Stimulated activated CD8-positive, alpha-beta memory T cell treated with anti-CD3 and anti-CD28 coated beads, Interleukin-4, amount 100 ng/mL, for 24 hours (primary cell): ENCODE measurements at places on chromosomes 5 and 9.

- no peak for DNase-seq
Measured at GRCh38 chr9:129671519-129671918, 6.1 kb downstream of the PRRX2 start.

GRCh38 chr9:133472277-133472645 lies 6.6 kb downstream of the SLC2A6 start:
- no peak for DNase-seq

GRCh38 chr9:80994892-80995291 lies 694.5 kb downstream of the TLE1 start:
- no peak for DNase-seq

DNA sequence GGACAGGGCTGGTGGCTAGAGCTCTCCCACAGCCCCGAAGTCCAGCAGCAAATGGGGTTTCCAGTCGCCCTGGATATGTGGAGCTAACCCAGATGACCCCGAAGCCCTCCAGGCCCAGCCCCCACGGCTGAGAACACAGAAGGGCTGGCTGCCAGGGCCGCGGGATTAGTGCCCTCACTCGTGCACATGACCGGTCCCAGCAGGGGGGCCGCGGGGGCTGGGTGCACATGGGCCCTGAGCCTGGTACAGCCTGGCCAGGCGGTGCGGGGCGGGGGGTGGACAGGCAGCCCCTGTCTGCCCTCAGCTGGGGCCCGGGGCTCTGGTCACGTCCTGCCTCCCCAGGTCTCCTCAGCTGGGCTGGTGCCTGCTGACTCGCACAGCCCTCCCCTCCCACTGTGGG lies 5.9 kb downstream of the SSNA1 start:
- DNase-seq = no peak

DNA sequence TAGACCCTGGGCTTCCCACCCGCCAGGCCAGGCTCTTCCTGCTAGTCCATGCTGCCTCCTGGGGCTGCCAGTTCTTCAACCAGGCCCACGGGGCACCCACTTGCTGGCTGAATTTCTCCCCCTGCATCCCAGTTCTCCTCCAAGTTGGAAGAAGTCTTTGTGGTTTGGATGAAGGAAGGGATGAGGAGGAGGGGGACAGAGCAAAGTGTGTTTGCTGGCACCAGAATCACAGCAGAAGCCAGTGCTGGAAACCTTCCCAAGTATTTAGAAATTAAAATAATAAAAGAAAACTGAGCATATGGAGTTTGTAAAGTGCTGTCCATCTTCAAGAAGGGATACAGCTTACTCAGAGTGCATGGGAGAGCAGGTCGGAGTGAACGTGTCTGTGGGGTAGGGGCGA lies 19.4 kb upstream of the UNC5A start:
- no peak for DNase-seq

DNA sequence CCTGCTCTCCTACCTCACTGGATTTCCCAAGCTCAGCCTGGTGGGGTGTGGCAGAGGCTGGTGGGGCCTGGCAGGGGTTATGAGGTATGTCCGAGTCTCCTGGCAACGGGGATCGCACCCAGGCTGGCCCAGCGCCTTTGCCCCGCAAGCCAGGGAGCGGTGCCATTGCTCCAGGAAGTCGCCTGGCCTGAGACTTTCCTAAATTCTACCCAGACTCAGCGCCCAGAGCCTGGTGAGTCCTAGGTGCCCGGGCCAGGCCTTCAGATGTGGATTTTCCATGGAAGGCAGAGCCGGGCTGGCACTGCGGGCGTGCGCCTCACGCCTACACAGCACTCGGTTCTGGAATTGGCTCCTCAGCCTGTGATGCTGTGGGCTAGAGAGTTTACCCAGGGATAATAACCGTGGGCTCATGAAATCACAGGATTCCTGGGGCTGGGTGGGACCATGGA lies 155.4 kb upstream of the COL5A1 start:
- DNase-seq = no peak

DNA sequence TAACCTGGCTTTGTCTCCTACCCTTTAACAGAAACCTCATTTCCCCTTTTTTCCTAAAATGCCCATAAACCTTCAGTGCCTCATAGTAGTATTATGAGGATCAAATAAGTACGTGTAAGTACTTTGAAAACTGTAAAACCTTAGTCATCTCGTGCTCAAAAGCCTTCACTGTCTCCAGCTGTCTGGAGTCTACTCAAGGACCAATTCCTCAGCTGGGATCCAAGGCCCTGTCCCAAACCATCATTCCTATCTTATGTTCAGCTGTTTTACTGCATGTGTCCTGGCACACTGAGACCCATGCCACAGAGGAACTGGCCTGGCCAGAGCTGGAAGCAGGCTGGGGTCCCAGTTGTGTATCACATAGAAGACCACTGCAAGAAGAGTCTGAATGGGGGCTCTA lies 15.9 kb downstream of the ADAMTSL1 start:
- DNase-seq = no peak
